ENCODE measurements at places on chromosomes 1 and 21.
A peak's percentile ranks its signal among the peaks of the same experiment; 100 is the strongest.

GRCh38 chr1:52677076-52677806 is 20.9 kb downstream of the COA7 start:
- no peak for DNase-seq

DNA sequence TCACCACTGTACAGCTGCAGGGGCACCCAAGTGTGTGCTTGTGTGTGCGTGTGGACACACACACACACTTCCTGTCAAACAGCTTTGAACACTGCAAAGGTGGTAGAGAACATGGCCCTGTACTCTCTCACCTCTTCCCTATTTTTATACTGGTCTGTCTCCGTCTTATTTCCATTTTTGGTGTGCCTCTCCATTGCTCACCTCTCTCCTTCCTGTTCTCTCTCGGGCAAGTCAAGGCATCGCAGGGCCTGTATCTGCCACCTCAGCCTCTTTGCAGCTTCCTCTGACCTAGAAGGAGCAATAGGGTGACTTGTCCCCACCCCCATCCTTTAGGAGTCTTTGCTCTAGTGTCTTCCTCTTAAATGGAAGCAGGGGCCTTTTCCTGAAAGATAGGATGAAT is 2.2 kb downstream of the SMCP start:
- no peak for DNase-seq

DNA sequence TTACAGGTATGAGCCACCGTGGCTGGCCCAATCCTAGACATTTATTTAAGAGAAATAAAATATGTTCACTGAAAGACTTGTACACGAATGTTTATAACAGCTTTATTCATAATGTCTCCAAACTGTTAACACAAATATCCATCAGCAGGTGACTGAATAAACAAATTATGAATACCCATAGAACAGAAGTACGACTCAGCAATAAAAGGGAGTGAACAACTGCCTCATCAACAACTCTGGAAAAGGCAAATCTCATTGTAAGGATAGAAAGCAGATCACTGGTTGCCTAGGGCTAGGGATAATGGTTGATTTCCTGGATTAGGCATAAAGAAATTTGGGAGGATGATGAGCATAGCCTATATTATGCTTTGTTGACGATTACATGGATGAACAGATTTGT is 41.7 kb downstream of the GABPA start:
- DNase-seq, result no peak

DNA sequence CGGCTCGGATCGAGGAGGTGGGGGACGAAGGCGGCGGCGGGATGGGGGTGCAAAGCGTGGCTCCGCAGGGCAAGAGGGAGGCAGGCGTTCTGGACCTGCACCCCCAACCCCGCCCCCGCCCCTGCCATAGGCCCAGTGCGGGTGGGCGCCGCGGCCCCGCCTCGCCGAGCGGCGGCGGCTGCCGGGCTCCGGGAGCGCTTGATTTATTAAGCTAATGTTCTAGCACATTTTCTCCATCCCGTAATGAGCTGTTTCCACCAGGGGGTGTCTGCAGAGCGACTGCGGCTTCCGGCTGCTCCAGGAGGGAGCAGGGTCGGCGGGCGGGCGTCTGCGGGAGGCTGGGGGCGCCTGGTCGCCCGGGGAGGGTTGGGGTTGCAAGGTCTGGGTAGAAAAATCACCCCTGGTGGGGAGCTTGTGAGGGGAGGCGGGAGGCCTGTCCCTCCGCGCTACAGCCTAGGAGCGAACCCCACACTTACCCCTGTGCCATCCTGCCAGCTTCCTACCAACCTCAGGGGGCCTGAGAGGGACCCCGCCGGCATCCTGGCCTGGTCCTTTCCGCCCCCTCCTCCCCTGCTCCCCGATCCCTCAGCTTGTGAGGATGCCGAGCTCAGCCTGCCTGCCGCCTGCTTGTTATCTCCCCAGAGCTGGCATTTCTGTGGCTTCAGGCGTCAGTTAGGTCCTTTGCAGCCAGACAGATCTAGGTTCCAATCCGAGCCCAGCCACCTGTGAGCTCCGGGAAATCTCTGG is 48.5 kb upstream of the ACOT11 start:
- DNase-seq, result peak; percentile 24

DNA sequence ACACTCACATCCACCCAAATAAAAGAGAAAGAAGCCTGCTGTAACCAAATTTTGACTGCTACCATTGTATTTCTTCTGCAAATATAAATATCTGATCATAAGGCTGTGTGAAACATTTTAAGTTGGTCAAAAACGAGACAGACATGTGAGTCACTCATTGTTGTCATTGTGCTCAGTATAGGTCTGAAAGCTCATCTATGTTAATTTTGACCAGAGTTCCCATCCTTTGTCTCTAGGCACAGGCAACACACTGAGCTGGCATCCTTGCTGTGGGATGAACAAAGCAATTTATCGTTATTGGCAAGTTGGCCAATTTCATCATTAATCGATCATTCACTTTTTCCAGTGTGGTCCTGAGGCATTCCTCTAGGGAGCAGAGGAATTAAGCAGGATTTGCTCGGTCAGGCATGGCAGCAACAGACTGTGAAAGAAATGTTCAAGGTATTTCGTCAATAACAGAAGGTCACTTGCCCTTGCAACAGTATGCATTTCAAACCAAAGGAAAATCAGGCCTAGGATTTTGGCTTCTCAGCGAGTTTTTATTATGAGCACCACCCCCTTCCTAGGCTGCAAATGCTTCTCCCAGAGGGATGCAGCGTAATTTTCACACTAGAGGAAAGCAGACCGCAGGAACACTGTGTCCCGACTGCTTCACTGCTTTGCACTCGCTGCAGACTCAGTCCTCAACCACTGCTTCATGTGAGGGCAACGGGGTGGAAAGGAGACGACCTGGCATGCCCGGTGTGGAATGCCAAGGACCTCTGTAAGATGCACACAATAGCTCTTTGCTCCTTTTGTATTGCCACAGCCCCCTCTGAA is 87.9 kb upstream of the SMYD2 start:
- DNase-seq, result no peak

DNA sequence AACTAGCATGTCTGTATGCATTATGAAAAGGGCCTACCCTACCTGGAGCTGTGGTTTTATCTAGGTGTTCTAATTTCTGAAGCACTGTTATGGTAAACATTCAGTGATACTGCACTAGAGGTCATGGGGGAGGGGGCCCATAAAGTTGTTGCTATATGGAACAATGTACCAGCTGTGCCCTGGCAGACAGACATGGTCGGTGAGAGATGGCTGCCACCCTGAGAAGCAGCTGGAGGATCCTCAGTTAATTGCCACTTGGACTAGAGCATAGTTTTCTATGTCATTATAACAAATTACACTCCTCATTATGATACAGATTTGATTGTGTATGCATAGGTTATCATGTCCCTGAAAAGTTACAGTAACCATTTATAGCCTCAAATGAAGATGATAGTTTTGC is 45.4 kb downstream of the ILDR2 start:
- no peak for DNase-seq

- DNase-seq, result no peak
These were observed 96.7 kb downstream of the DYRK1A start for GRCh38 chr21:37463083-37463801.

DNA sequence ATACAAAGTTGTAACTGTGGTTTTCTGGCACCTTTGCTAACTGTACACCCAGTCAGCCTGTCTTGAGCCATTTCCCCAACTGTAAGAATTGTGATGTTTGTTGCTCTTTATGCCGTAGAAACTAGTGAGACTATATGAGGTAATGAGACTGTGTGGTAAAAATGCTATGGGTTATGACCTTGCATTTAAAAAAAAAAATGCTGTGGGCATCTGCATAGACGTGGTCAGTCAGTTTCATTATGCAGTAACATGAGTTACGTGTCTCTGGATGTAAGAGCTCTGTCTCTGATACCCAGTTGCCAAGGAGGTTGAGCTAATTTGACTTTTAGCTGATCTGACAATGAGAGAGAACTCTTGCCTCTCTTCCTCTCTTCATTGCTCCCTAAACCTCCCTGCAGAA is 80.6 kb upstream of the LAMC2 start:
- no peak for DNase-seq

DNA sequence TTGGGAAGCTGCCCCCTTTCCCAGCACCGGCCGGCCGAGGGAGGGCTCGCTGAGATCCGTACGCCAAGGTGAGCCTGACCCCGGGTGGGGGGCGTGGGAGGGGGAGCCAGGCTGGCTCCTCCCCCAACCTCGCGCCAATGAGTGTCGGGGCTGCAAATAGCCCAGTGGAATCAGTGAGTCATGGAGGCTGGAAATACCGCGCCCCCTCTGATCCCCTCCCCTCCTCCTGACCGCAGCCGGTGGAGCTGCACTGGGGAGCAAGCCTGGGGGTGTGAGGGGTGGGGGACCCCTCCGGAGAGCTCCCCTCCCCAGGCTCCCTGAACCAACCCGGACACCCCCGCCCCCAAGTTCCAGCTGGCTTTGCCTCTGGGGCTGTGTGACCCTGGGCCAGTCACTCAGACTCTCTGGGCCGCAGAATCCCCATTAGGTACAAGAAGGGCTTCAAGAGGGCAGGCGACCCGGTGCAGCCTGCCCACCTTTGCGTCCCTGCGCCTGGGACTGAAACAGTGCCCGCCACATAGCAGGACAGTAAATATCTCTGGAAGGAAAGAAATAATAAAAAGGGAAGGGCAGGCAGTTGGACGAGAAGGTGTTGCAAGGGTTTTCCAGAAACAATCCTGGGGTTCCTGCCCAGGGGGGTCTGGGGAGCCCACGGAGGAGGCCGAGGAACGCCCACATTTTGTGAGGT is 4.5 kb downstream of the HSPB7 start:
- DNase-seq, result peak; percentile 39

- DNase-seq, result no peak
These were observed 114.8 kb downstream of the TYW3 start for GRCh38 chr1:74847715-74848114.

DNA sequence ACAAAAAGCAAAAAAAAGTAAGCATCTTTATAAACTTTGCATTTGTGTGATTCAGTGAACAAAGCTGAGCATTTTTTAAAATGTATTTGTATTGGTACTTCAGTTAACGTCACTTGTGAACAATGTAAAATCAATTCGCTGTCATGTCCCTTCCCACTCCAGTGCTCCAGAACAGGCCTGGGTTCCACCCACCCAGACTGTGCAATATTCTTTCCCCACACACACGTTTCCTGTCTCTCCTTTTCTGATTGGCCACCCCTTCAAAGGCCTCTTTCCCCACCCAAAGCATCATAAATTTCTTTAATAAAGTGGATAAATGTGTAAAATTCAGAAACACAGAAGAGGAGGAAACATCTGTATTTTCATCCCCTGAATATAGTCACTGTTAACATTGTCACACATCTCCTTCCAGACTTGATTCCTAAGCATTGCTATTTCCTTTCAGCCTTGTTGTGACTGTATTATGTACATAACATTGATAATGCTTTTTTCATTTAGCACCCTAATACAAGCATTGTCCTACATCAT is 12.0 kb downstream of the CLEC20A start:
- DNase-seq, result no peak

- DNase-seq, result no peak
These were observed 127.0 kb downstream of the MRPS6 start for GRCh38 chr21:34200288-34200905.

GRCh38 chr1:182309631-182310351 is 81.8 kb downstream of the GLUL start:
- no peak for DNase-seq

- DNase-seq, result no peak
These were observed 207.7 kb upstream of the CAMK1G start for GRCh38 chr1:209375671-209376365.

DNA sequence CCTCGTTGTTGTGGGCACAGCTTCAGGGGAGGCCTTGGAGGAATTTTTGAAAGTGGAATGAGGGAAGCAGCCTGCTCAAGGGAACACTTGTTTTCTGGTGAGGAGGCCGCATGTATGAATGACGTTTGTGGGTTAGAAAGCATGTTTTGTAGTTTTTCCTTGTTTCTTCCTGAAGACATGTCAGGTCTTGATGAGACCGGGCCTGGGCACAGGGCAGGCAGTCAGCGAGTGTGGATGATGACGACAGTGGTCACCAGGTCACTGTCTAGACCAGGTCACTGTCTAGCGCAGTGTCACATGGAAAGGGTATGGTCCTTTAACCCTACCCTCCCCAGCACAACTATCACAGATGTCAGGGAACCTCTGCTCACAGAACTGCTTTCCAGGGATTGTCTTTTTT is 7.3 kb downstream of the PSEN2 start:
- DNase-seq, result no peak

DNA sequence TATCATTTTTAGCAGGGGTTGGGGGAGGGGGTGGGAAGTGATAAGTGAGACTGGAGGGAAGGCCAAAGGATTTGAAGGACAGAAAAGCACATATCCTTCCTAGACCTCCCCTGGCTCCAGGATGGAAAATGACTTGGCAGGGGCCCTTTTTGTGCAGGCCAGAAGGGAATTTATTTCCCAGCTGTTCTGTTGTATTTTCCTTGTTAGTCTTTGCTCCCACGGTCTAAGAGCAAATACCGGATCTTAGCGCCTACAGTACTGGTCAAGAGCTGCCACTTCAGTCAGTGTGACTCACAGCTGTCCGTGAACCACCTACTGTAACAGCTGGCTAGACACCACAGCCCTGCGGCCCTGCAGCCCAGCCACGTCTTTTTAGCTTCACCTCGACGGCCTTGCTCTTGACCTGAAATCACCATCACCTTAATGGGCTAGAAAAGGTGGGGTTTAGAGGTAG is 51.0 kb upstream of the ERRFI1 start:
- DNase-seq, result no peak

Measured in activated CD4-positive, alpha-beta T cell treated with anti-CD3 and anti-CD28 coated beads, Interleukin-2, amount 50 U/mL, for 1 hour (primary cell).